ENCODE measurements at places on chromosomes 7 and 10.

- no peak for DNase-seq
These were observed 6.0 kb downstream of the RBP3 start for GRCh38 chr10:47354165-47354564.

- DNase-seq: no peak
These were observed 9.0 kb downstream of the CYP2W1 start for GRCh38 chr7:991729-992656.

GRCh38 chr7:120259386-120259785, 13.6 kb upstream of the KCND2 start:
- DNase-seq: no peak

DNA sequence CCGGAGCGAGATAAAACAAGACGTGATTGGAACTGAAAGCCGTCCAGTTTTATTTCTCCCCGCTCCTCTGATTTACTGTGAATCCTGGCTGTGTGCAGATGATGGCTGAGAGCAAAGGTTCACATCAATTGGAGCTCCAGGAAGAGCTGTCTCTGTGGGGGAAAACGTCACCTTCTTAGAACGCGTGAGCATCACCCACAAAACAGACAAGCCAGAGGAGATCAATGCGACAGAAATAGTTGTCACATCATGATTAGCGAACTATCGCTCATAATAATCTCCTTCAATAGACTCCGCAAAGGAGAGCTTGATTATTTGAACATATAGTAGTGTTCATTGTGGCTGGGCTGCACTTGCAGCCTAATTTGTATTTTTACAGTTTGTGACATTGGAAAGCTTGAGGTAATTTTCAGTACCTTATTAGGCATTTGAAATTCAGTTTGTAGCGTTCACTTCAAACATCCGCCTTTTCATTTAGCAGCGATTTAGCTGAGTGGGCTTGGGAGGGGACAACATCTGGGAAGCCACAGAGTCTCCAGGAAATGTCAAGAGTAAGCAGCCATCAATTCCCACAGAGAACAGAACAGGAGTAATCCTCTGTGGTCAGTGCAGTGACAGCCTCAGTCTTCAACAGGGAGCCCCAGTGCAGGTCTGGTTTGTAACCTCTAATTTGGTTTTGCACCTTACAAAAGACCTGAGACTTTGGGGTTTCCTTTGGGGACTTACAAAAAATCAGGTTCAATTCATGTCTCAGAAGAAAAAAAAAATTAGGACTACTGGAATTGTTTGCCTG, 276.8 kb upstream of the PFKP start:
- DNase-seq: no peak

GRCh38 chr10:1268831-1269230, 212.6 kb downstream of the WDR37 start:
- DNase-seq: no peak

Data from spleen (tissue), 13 donors.